Type B pancreatic cell (in vitro differentiated cells): ENCODE measurements at places on chromosomes 11 and 22.

DNA sequence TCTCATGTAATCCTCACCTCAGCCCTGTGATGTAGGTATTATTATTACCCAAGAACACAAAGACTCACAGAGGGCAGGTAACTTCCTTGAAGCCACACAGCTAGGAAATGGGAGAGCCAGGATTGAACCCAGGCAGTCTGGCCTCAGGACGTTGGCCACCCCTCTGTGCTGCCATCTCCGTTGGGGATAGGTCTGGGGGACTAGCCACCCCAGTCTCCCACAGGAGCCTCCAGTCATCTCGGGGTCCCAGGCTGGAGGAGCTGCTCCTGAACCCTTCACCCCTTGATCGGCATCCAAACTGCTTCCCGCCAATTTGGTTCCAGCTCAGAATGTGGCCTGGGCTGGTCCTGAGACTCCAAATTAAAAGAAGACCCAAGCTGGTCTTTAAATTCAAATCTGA, 10.4 kb upstream of the TCF20 start:
- H3K4me3 ChIP-seq = no peak overlapping the region
- no peak for DNase-seq
- peaks cover 4% of the 10 kb centered on the region for H3K36me3 ChIP-seq
- peaks cover 18% of the 10 kb centered on the region for H3K4me1 ChIP-seq

GRCh38 chr11:77191429-77191822, 63.4 kb downstream of the MYO7A start:
- no peak overlapping the region for H3K27ac ChIP-seq
- peaks cover 3% of the 10 kb centered on the region for H3K4me1 ChIP-seq
- H3K4me3 ChIP-seq = peak overlapping the region; percentile 84
- no peaks in the 10 kb centered on the region for H3K36me3 ChIP-seq
- peaks cover 4% of the 10 kb centered on the region for H3K27me3 ChIP-seq

DNA sequence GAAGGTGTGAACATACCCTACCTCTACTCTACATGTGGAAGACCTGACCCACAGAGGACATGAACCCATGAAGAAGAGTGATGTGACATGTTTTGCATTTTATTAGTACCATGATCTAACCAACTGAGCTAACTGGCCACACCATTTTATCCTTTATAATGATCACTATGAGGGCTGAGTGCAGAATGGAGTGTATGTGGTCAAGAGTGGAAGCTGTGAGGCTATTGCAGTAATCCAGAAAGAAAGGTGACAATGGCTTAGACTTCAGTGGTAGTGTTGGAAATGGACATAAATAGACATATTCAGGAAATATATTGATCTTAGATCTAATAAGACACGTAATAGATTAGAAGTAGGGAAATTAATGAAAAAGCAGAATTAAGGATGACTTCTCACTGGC, 3.8 kb downstream of the SRSF8 start:
- H3K4me3 ChIP-seq = peak overlapping the region; percentile 10
- peak overlapping the region; percentile 15 for H3K27ac ChIP-seq
- no peak for DNase-seq
- no peaks in the 10 kb centered on the region for H3K27me3 ChIP-seq
- H3K36me3 ChIP-seq = peaks cover 14% of the 10 kb centered on the region
- peaks cover 15% of the 10 kb centered on the region for H3K4me1 ChIP-seq

GRCh38 chr11:34050581-34051348, 766 bp upstream of the CAPRIN1 start:
- H3K27ac ChIP-seq = peak overlapping the region; percentile 92
- H3K27me3 ChIP-seq = no peaks in the 10 kb centered on the region
- H3K36me3 ChIP-seq = peaks cover 17% of the 10 kb centered on the region
- DNase-seq = no peak

DNA sequence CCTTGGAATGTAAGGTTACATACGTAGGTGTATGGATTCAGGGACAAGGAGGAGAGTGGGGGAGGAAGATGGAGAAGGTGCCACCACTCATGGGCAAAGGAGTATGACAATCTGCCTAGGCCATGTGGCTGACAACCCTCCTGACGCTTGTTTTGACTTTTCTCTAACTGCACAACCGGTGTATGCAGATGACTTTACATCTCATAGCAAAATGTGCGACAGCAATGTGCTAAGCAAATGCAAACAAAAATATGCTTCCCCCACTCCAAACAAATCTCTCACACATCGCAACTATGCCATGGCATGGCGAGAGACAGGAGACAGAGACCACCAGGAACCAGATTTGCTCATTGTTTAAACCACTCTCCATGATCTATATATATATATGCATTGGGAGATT, 191.8 kb downstream of the BLID start:
- no peaks in the 10 kb centered on the region for H3K36me3 ChIP-seq
- no peak overlapping the region for H3K4me3 ChIP-seq
- no peak overlapping the region for H3K27ac ChIP-seq
- DNase-seq = no peak
- H3K4me1 ChIP-seq = peaks cover 14% of the 10 kb centered on the region

DNA sequence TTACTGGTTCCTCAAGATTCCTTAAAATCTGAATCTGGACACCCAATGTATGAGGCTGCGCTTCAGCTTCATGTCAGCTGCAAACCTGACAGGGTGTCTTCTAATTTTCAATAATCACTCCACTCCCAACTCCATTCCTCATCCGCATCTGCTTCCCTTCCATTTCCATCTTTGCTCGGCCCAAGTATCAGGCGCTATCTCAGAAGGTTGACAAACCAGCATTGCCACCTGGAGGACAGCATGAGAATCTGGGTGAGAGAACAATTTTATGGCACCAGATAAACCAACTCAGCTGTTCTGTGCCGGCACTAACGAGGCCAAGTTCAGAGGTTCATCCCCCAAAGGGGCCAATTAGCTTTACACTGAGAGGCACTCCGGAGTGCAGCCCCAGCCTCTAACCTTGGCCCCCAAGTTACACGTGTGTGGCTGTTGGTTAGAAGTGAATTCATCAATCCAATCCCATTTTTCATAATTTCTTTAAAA, 79.1 kb upstream of the LMO2 start:
- DNase-seq = no peak
- peaks cover 5% of the 10 kb centered on the region for H3K4me1 ChIP-seq

DNA sequence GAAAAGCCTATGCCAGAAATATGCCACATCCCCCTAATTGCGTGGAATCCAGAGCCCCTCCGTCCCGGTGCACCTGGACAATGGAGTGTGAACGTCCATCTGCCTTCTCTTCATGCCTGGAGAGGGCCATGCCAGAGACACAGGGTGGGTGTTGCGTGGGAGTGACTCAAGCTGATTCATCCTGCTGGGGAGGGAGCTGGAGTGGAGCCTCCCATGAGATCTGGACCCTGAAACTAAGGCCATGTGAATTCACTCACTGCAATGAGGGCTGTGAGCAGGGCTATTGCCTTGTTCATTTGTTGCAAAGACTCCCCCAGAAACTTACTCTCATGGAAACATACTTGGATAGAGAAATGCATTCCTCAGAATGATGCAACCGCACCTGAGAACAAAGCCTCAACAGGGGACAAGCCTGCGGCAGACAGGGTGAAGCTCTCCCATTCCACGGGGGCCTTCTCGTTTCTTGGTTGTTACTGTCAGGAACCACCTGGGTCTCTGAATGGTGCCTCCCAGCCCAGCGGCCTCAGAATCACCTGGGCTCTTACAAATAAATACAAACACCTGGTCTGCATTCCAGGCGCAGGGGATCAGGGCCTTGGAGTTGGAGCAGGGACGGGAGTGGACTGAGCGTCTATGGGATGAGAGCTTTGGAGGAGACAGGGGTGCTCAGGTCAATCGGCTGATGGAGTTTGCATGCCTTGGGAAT, 1031.2 kb downstream of the BRD1 start:
- peaks cover 6% of the 10 kb centered on the region for H3K4me1 ChIP-seq
- no peak for DNase-seq
- no peaks in the 10 kb centered on the region for H3K36me3 ChIP-seq
- H3K27ac ChIP-seq = no peak overlapping the region
- no peaks in the 10 kb centered on the region for H3K27me3 ChIP-seq
- H3K4me3 ChIP-seq = no peak overlapping the region

GRCh38 chr22:33869946-33870345, 50.3 kb downstream of the LARGE1 start:
- no peaks in the 10 kb centered on the region for H3K27me3 ChIP-seq
- H3K27ac ChIP-seq = peak overlapping the region; percentile 50
- H3K4me1 ChIP-seq = peaks cover 45% of the 10 kb centered on the region
- peak overlapping the region; percentile 45 for H3K4me3 ChIP-seq

DNA sequence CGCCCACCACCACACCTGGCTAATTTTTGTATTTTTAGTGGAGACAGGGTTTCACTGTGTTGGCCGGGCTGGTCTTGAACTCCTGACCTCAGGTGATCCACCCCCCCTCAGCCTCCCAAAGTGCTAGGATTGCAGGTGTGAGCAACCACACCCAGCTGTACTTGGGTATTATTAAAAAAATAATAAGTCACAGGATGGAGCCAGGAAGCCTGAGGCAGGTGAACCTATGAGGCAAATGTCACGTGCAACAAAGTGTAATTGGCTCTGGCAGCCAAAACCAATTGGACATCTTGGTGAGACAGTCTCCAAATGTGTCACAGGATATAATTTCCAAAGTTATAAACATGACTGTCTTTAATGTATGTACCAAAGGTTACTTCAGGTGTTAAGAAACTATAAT, 24.0 kb upstream of the MALAT1 start:
- no peaks in the 10 kb centered on the region for H3K36me3 ChIP-seq
- DNase-seq = no peak
- H3K27me3 ChIP-seq = no peaks in the 10 kb centered on the region
- H3K4me3 ChIP-seq = peak overlapping the region; percentile 34
- H3K4me1 ChIP-seq = peaks cover 16% of the 10 kb centered on the region

DNA sequence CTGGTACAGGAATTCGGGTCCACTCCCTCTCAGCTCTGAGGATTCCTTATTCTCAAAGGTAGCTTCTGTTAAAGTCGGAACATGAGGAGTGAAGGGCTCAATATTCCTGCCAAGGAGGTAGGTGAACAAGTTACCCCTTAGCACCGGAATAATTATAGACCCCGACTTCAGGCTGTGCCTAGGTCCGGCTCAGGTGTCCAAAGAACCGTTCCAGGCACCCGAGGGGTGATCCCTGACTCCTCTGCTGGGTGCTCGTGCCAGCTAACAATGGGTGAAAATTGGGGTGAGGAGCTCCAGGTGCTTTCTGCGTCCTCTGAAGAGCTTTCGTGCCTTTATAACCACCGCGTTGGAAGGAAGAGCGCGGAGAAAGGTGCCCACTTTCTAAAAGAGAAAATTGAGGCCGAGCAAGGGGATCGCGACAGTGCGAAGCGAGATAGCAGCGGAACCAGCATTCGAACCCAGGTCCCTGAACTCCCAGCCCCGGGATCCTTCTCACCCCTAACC, 393 bp downstream of the CYB561A3 start:
- no peaks in the 10 kb centered on the region for H3K27me3 ChIP-seq
- peaks cover 7% of the 10 kb centered on the region for H3K36me3 ChIP-seq
- H3K27ac ChIP-seq = peak overlapping the region; percentile 95
- peak overlapping the region; percentile 100 for H3K4me3 ChIP-seq
- no peak for DNase-seq

GRCh38 chr11:92457250-92457649, 232.6 kb downstream of the FAT3 start:
- DNase-seq = no peak
- H3K27me3 ChIP-seq = no peaks in the 10 kb centered on the region
- no peak overlapping the region for H3K27ac ChIP-seq
- H3K36me3 ChIP-seq = no peaks in the 10 kb centered on the region
- no peak overlapping the region for H3K4me3 ChIP-seq
- peaks cover 20% of the 10 kb centered on the region for H3K4me1 ChIP-seq

DNA sequence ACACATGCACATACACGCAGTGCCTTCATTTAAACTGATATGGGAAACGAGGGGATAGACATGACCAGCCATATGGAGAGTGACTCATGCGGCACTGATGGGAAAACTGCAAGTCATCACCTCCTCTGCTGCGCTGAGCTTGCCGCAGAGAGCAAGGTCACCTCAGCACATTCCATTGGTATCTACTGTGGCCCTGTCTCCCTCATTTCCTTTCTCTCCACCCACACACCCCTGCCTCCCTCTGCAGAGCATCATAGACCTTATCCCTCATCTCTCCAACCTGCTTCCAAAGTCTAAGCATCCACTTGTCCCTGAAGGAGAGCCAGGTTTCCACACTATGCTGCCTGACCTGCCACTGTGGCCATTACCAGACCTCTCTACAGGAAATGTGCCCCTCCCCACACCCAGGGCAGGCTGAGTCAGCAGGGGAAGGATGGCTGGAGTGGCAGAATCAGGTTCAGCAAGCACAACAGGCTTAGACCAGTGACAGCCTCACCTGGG, 116.9 kb upstream of the SNX19 start:
- no peaks in the 10 kb centered on the region for H3K27me3 ChIP-seq
- H3K27ac ChIP-seq = peak overlapping the region; percentile 96
- H3K4me1 ChIP-seq = peaks cover 9% of the 10 kb centered on the region
- H3K4me3 ChIP-seq = peak overlapping the region; percentile 51
- H3K36me3 ChIP-seq = no peaks in the 10 kb centered on the region

- H3K36me3 ChIP-seq = peaks cover 39% of the 10 kb centered on the region
- peaks cover 19% of the 10 kb centered on the region for H3K4me1 ChIP-seq
- H3K27ac ChIP-seq = peak overlapping the region; percentile 17
- H3K4me3 ChIP-seq = no peak overlapping the region
- H3K27me3 ChIP-seq = no peaks in the 10 kb centered on the region
- no peak for DNase-seq
Measured at GRCh38 chr22:28791841-28792490, 8.4 kb downstream of the XBP1 start.

- H3K36me3 ChIP-seq = no peaks in the 10 kb centered on the region
- H3K4me1 ChIP-seq = no peaks in the 10 kb centered on the region
- no peak overlapping the region for H3K27ac ChIP-seq
Measured at GRCh38 chr11:114664641-114665040, 13.7 kb upstream of the NXPE2 start.

- peaks cover 7% of the 10 kb centered on the region for H3K27me3 ChIP-seq
- H3K4me1 ChIP-seq = no peaks in the 10 kb centered on the region
Measured at GRCh38 chr11:122597511-122597910, 58.0 kb upstream of the UBASH3B start.

GRCh38 chr11:121625777-121626506, 173.2 kb upstream of the SORL1-AS1 start:
- no peak overlapping the region for H3K27ac ChIP-seq
- no peak overlapping the region for H3K4me3 ChIP-seq
- H3K27me3 ChIP-seq = no peaks in the 10 kb centered on the region
- peaks cover 28% of the 10 kb centered on the region for H3K36me3 ChIP-seq
- DNase-seq = no peak

DNA sequence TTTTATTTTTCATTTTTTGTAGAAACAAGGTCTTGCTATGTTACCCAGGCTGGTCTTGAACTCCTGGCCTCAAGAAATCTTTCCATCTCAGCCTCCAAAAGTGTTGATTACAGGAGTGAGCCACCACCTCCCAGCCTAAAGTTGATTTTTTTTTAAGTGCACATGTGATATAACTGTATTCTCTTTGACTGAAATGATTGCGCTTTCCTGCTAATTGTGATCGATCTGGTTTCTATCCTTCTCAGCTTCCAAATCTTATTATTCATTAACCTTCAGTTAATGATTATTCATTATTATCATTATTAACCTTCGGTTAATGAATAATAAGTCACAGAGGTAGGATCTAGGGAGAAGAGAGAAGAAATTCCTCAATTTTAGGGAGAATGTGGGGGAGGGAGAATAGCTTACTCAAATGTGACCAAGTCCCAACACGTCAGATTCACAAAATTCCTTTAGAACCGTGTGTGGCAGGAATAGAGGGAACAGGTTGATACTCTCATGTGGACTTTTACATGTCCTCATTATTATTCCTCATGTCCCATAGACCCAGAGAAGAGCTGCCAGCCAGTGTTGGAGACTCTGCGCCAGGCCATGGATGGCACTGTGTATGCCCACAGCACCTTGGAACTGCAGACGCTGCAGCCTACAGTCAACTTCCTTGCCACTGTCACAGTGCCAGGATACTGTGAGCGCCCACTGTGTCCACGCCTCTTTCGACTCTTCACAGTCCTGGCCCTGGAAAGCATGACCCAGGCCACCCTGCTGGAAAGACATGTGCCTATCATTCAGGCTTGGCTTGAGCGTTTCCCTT, 47.1 kb downstream of the RRP8 start:
- no peak overlapping the region for H3K27ac ChIP-seq
- DNase-seq = no peak
- no peaks in the 10 kb centered on the region for H3K4me1 ChIP-seq
- no peaks in the 10 kb centered on the region for H3K27me3 ChIP-seq
- H3K36me3 ChIP-seq = no peaks in the 10 kb centered on the region
